ENCODE measurements at places on chromosomes 5 and 9.

- DNase-seq = no peak
Observed at GRCh38 chr9:116686135-116686534, 970 bp upstream of the TRIM32 start.

DNA sequence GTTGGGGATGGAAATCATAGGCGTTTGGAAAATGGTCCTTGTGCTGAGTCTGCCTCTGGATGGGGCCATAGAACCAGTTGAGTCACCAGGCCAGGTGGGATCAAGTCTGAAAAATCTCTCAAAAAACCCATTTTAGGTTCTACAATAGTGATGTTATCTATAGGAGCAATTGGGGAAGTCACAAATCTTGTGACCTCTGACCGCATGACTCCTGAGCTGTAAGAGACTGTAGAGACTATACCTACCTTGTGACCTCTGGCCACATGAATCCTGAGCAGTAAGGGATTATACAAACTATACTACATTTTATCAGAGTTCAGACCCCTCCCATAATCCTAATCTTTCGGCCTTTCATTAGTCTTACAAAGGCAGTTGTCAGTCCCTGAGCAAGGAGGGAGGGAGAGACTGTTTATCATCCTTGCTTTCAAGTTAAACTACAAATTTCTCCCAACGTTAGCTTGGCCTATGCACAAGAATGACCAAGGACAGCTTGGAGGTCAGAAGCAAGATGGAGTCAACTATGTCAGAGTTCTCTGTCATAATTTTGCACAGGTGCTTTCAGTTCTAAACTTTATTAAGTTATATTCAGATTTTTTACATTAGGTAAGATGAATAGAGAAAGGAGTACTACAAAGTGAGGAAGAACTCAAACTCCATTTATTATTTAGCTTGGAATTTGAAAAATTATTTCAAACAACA, 11.5 kb upstream of the JMY start:
- DNase-seq = no peak

GRCh38 chr9:16031971-16032370, 479.1 kb downstream of the CCDC171 start:
- peak; percentile 38 for DNase-seq

GRCh38 chr5:157468293-157468965, 8.4 kb downstream of the NIPAL4 start:
- DNase-seq = no peak

DNA sequence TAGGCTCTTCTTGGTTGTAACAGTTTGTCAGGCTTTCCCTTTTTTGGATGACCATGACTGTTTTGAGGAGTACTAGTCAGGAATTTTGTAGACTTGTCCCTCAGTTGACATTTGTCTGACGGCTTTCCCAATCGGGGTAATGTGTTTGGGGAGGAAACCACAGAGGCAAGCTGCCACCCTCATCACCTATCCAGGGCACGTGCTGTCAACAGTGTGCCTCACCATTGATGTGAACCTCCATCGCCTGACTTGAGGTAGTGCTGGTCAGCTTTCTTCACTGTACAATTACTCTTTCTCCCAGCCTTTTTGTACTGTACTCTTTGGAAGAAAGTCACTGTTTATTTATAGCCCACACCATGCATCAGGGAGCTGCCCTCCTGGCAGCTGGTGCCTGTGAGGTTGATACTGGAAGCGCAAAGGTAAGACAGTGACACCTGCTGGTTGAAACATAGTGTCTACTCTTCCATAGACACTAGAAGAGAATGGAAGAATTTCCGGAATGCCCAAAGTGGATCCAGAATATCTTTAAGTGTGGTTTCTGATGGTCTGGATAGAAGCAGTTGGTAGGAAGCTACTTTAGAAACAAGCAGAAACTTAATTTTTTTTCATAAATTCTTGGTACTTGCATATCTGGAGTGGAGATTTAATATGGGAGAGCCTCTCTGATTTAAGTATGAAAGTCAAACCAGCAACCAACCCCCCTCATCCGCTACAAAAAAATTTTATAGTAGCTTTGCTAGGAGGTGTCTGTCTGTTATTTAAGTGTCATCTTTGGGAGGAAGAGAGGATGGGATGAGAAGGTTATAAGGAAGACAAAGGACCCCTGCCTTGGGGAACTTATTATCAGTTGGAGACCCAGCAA, 69.3 kb downstream of the SNX30 start:
- DNase-seq = peak; percentile 70

GRCh38 chr5:149931992-149932436, 12.6 kb downstream of the PDE6A start:
- no peak for DNase-seq

DNA sequence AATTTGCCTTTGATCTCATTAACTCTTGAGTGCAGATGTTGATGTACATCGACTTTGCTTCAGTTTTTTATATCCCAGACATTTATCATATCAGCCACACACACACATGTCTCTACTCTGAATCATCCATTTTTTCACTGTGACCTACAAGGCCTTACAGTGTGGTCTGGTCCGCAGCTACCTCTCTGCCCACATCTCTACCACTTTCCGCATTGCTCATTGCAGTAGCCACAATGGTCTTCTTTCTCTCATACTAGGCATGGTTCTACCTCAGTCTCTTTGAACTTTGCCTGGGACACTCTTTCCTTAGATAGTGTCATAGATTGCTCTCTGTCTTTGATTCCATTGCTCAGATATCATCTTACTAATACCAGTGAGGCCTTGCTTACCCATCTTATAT, 87.9 kb upstream of the FSD1L start:
- peak; percentile 13 for DNase-seq

GRCh38 chr9:130382636-130383349, 62.0 kb upstream of the ASS1 start:
- DNase-seq = no peak

DNA sequence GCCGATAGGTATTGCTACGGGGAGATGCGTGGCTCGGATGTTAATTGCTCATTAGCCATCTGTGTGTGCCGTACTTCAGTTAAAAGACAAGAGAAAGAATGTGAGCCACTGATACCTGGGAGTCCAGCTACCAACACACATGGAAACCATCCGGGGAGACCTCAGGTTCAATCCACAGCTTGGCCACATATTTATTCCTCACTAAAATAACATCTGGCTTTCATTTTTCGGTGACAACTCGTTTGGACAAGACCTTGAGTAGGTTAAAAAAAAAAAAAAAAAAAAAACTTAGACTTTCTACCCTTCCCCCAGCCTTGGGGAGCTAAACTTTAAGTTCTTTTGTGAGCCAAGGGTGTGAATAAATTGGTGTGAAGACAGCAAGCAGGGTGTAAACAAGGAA, 84.1 kb downstream of the SLIT3 start:
- peak; percentile 41 for DNase-seq

DNA sequence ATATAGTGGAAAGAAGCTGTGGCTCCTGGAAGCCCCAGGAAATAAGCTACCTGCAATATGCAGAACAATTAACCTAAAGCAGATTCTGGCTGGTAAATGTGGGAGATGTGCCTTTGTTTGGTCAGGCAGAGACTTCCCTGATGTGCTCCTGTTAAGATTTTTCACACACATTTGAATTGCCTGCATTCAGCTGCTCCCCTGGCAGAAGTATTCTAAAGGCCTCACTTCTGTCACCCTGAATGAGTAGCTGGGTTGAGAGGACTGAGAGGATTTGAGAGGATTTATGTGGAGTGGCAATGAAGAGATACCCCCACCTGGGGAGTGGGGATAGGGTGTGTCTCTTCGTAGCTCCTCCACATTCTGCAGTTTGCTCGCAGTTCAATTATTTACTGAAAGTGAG, 130.5 kb downstream of the ST8SIA4 start:
- no peak for DNase-seq

- DNase-seq = no peak
Observed at GRCh38 chr5:105088102-105088501, 1525.5 kb upstream of the NUDT12 start.

DNA sequence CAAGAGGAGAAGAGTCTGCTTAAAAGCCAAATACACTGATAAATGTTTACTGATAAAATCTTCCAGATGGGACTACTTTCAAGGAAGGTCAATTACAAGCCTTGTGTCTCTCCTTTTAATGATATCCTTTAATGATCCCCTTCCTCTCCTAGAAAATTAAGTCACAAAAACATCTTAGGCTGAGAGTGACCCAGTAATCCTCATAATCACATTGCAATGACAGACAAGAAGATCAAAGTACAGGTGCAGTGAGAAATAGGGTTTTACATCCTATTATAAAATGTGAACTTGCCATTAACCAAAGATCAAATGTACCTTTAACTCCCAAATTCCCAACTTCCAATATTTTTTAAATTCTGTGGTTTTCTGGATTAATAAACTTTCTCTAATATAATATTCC, 514.8 kb downstream of the RAB3C start:
- no peak for DNase-seq

GRCh38 chr5:39501397-39501796, 76.6 kb upstream of the DAB2 start:
- peak; percentile 92 for DNase-seq

- no peak for DNase-seq
Observed at GRCh38 chr5:172637740-172638139, 3.3 kb upstream of the NEURL1B start.

DNA sequence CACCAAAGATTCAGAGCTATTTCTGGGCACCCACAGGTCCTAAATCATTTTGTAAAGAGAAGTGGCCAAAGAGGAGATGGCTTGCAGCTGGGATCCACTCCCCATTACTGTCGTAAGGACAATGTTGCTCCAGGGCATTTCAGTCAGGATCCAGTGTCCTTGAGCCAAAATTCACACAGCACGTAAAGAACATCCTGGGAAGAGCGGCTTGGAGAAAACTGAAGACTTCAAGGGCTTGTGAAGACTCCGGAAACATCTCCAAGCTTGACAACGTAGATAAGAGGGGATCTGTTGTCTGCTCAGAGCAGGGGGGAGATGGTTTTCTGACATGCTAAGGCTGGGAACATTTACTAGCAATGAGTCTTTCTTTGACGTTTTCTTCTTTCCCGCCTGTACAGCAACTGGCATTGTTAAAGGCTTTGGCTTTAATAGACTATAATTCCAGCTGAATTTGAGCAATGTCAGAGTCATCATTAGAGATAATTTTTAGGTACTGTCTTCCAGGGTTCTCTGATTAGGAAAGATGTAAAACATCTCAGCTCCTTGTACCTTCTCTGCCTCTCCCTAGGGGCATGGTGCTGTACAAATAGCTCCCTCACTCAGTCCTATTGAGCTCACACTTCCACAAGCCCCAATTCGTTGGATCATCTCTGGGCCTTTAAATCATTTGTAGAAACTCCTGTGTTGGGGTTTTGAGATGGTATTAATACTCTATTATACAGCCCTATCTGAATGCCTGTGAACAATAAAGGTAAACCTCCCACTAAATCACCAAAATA, 39.7 kb downstream of the EGFLAM start:
- DNase-seq = no peak

DNA sequence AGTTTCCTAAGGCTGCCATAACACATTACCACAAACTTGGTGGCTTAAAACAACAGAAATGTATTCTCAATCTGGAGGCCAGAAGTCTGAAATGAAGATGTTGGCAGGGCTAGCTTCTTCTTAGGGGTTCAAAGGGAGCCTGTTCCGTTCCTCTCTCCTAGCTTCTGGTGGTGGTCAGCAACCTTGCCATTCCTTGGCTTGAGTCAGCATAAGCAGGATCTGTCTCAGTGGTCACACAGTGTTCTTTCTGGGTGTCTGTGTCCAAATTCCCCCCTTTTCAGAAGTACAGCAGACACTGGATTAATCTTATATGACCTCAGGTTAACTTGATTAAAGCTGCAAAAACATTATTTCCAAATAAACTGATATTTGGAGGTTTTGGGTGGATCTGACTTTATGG, 2.1 kb upstream of the OSMR start:
- DNase-seq = no peak

GRCh38 chr9:124149992-124150391, 107.8 kb upstream of the NEK6 start:
- DNase-seq = no peak

DNA sequence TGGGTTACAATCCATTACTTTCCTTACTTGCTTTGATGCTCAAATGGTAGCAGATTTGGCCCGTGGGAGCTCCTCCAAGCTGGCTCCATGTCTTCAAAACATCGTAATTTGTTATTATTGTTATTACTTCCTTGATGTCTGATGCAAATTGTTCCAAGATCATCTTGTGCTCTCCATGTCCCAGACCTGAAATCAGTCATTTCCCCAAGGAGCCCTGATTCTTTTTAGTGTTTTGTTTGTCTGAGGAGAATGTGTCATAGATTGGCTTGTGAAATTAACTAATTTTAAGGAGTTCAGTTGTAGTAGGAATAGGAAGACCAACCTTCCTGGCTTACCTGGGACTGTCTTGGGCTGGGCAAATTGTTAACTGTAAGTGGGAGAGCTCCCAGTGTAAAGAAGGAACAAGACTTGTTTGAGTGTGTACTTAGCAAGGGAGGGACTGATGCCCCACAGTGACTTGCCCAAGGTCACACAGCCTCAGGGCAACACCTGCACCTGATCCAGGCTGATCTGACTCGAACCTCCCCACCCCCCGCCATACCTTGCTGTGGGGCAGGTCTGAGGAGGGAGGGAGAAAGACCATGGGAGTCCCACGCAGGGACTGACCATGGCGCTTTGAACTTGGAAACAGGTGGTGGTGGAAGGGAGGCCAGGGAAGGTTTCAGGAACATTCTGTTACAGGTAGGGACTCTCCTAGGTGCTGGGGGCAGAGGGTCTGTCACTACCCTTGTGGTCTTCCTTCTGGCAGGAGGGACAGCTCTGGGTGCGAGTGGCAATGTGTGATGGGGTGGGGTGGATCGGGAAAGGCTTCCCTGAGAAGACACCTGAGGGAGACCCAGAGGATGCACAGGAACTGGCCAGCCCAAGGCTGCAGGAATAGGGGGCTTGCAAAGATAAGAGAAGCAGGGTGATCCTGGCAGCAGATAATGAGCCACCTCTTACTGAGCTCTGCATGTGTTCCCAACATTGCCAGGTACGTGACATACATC, 2.7 kb upstream of the BICD2 start:
- DNase-seq = no peak

DNA sequence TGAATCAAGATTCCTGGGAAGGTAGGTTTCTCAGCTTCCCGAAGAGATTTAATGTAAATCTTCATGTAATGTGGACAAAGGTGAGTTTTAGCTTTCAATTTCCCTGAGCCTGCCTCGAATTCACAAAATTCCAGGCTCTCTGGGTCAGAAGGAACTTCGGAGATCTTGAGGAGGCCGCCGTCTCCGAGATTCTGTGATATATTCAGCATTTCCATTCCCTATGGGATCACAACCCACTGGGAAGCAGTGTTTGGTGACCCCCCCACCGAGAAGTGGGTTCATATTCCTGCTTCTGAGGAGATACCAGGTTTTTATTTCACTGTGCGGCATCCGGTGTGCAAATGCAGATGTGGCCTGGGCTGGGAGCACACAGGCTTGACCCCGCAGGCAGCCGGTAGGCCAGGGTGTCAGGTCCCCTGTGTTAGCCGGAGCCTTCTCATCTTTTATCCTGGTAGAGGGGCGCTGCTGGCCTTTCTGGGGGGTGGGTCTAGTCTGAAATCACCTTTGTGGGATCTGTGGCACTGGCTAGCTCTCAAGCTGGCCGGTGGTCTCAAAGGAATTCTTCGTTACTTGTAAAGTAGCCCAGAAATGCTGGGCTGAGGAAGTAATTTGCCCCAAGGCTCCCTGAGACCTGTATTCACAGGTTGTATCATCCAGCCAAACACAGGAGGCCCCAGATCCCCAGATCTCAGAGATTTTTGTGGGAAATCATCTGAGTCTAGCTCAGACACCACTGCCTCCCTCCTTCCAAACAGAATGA, 1.4 kb downstream of the PLEKHG4B start:
- DNase-seq = no peak

Measured in fibroblast of skin of right quadriceps (primary cell).